ENCODE measurements at places on chromosomes 5 and 9. TPM values are rescaled to one million over a fixed set of nuclear protein-coding genes. Genes with fewer than 3 reads are reported as not detected.

Gene TRIM14
- total RNA-seq = 17.7 TPM

Gene WDR38
- not detected for total RNA-seq

Gene TMEM215
- total RNA-seq = not detected

Gene BAAT
- not detected for total RNA-seq

Gene UBE2QL1
- total RNA-seq = not detected

Gene TXNDC8
- not detected for total RNA-seq

Gene IFNW1
- total RNA-seq = not detected

Gene FBN2
- total RNA-seq = 63.1 TPM

Gene PCDHA13
- total RNA-seq = not detected

Gene SPATA31A3
- not detected for total RNA-seq

Gene SH3RF2
- total RNA-seq = 0.53 TPM

Gene CANX
- 351 TPM for total RNA-seq

Gene ARL14EPL
- 0.29 TPM for total RNA-seq

Gene FOXD4
- not detected for total RNA-seq

Gene SLC36A3
- not detected for total RNA-seq

Gene COL15A1
- total RNA-seq = 0.58 TPM

Gene C1QTNF2
- total RNA-seq = 0.71 TPM

Measured in myometrial cell (primary cell).